Pons (tissue), 1 donor: ENCODE measurements at places on chromosomes 6 and 20.

DNA sequence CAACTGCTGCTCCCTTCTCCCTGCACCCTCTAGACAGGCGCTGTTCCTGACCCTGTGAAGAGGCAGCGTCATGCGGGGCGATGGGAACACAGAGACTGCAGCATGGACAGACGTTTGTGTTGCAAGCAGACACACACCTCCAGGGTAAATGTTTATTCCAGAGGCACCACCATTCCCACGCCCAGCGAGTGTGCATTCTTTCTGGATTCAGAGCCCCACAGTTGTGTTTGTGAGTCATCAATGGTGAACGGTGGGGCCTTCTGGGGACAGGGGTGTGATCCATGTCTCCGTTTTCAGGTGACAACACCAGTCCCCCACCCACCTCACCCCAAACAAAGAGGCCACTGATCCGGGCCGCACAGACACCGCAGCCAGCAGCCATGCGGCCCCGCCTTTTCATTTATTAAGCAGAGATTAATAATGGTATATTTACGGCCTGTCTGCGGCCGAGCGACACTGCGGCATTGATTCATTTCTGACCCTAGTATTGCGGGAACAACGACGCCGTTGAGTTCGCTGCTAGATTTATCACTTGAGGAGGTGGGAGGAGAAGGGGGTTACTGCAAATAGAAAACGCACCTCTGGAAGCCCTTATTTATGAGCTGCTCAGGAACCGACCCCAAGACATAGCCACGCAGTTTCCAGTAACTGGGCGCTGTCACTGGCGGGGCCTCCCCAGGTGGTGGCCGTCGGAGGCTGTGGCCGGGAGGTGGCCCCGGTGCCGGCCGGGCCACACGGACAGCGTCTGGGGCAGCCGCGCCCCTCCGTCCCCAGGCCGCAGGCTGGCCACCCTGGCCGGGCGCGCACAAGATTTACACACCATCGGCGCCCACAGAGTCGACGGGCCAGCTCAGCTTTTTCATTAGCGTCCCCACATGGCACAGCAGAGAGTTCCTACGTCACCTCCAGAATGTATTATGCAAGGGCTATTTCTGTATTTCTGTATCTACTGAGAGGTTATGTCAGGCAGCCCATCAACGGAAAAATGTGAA is 367.6 kb downstream of the THBS2 start:
- DNase-seq: no peak

DNA sequence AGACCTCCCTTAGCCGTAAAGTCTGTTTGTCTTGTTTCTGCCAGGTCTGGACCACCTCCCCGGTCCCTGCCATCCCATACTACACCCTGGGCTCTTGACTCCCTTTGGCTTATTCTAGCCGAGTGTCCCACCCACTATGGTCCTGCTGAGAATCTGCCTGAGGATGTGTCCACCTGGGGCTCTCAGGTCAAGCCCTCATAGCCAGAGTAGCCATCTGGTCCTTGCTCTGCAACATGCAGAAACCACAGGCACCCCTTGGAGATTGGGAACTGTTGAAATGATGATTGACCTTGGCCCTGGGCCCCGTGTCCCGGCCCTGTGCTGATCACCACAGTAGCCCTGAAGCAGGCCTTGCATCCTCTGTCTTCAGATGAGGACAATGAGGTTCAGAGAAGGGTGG is 44.0 kb downstream of the VSTM2L start:
- DNase-seq: no peak

GRCh38 chr20:53032478-53032932 is 60.3 kb downstream of the TSHZ2 start:
- DNase-seq: no peak

GRCh38 chr6:36216559-36216958 is 20.0 kb downstream of the BRPF3 start:
- no peak for DNase-seq

GRCh38 chr6:75437421-75437891 is 56.1 kb downstream of the FILIP1 start:
- DNase-seq: peak; percentile 14

DNA sequence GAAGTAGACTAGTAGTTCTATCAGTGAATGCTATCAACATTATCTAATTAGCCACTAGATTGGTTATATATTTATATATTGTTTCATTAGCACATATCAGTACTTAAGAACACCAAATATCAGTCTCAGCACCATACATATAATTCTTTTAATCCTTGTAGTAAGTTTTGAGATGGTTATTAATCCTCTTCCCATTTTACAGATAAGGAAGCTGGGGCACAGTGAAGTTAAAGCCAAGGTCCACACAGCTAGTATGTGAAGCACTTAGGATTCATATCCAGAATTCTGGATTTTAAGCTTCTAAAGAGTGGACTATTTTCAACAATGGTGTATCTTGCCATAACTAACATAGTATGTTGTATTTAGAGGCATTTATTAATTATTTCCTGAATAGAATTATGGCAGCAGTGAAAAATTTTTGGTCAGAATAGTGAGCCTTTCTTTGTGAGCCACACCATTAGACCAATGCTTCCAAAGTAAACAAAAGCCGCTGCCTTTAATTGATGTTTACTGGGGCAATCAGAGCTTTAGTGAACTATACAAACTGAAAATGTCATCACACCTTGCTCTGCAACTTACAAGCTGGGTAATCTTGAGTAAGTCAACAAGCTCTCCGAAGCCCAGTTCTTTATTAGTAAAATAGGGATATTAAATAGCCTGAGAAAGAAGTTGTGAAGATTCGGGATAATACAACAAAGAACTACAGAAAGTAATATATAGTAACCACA is 41.9 kb upstream of the HBS1L start:
- no peak for DNase-seq

DNA sequence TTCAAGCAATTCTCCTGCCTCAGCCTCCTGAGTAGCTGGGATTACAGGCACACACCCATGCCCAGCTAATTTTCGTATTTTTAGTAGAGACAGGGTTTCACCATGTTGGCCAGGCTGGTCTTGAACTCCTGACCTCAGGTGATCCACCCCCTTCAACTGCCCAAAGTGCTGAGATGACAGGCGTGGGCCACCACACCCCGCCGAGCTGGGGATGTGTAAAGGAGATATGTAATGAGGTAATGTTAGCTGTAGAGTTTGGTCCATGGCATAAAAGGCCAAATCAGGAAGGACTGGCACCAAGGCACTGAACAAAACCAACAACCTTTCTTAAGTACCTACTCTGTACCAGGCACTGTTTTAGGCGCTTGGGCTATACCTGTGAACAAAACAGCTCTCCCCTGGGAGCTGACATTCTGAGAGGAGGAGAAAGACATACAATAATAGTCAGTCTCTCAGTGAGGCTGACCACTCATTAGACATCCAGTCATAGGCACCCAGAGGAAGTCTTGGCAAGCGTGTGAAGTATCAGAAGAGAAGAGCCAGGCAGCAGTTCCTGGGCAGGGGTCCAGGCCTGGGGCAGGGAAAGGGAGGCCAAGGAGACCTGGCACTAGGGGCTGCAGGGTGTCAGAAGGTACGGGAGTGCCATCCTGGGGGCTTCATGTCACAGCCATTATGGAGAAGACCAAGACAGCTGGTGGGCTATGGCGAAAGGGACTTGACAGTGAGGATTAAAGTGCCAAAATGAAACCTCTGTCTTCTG is 164.8 kb upstream of the DTNBP1 start:
- DNase-seq: no peak

GRCh38 chr6:45619211-45619760 is 241.6 kb upstream of the SUPT3H start:
- no peak for DNase-seq

GRCh38 chr6:148611213-148611612 is 135.6 kb upstream of the UST start:
- peak; percentile 21 for DNase-seq

GRCh38 chr6:116385921-116386320 is 15.2 kb downstream of the DSE start:
- DNase-seq: no peak

- no peak for DNase-seq
Observed at GRCh38 chr20:34574426-34574825, 15.9 kb downstream of the MAP1LC3A start.

GRCh38 chr6:76861403-76861802 is 601.9 kb downstream of the HTR1B start:
- DNase-seq: no peak

DNA sequence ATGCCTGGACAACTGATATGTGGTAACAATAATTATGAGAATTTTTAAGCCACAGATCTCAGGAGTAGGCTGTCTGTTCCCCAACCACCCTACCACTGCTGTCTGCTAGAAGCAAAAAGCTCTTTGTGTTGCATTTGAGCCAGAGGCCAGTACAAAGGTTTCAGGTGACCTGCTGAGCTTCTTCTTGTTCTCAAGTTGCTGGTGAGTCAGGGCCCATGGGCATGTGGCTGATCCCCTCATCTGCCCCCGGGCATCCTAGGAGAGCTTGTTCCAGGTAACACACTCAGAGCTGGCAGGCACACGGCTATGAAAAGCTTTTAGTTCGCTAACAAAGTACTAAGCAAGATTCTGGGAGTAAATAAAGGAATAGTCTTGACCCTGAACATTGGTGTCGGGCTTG is 285.3 kb downstream of the CDC5L start:
- no peak for DNase-seq

GRCh38 chr6:124008000-124008987 is 204.6 kb downstream of the NKAIN2 start:
- peak; percentile 50 for DNase-seq

GRCh38 chr6:139442188-139442671 is 67.8 kb upstream of the CITED2 start:
- no peak for DNase-seq

GRCh38 chr6:3618642-3619041 is 132.9 kb downstream of the PXDC1 start:
- DNase-seq: no peak

- DNase-seq: no peak
Observed at GRCh38 chr6:73878403-73878802, 182.4 kb downstream of the CD109 start.

DNA sequence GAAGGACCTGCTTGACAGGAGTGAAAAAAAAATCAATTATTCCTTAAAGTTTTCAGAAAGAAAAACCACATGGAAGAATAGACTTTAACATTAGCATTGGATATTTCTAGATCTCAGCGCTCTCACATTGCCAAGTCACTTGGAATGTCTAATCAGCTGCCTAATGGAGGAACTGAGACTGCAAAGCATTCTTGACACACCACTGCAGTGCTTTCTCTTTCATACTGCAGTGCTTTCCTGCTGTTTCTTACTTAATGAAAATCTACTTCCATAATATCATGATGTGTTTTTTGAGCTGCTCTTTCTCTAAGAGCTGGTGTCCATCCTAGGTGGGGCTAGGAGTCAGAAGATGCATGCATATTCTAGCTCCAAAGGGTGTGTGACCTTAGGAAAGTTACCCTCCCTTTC is 20.4 kb upstream of the MCM3 start:
- DNase-seq: peak; percentile 74

GRCh38 chr6:105596284-105596755 is 193.4 kb upstream of the PREP start:
- DNase-seq: no peak

- no peak for DNase-seq
Observed at GRCh38 chr20:22472447-22473100, 111.8 kb downstream of the FOXA2 start.

DNA sequence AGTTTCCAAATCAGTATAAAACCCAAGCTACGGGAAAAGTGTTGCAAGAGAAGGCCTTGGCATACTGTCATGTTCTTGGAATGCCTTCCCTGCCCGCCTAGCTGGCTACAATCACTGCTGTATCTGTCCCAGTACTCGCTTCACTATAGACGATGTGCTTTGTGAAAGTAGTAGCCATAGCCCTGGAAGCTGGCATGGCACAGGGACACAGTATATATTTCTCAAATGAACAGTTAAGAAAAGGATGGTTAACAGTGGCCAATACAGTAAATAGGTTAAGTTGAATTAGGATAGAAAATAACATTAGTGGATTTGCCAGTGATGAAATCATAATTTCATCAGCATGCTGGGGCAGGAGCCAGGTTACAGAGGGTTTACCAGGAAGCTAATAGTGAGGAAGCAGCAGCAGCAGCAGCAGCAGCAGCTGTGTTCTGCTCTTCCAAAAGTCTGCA is 499.3 kb downstream of the CDKAL1 start:
- DNase-seq: no peak

GRCh38 chr20:59120919-59121318 is 42.7 kb upstream of the ZNF831 start:
- no peak for DNase-seq

- DNase-seq: no peak
Observed at GRCh38 chr6:48919555-48919954, 543.5 kb downstream of the MMUT start.

GRCh38 chr6:15403094-15403755 is 157.4 kb downstream of the JARID2 start:
- peak; percentile 59 for DNase-seq

- no peak for DNase-seq
Observed at GRCh38 chr6:135128268-135128914, 52.7 kb upstream of the MYB start.

- DNase-seq: no peak
Observed at GRCh38 chr6:137405806-137406205, 88.4 kb downstream of the OLIG3 start.
